ENCODE measurements at places on chromosomes 12 and 14. TPM values are rescaled to one million over a fixed set of nuclear protein-coding genes. Genes with fewer than 3 reads are reported as not detected.
A peak's percentile ranks its signal among the peaks of the same experiment; 100 is the strongest.

Gene MFAP5
- total RNA-seq, result 5.9 TPM

Gene RND1
- total RNA-seq, result 0.81 TPM

Gene COX8C
- 39.1 TPM for total RNA-seq

Gene PIWIL1
- total RNA-seq, result 71.7 TPM

Gene MSRB3
- total RNA-seq, result 17.2 TPM

Gene CCDC175
- total RNA-seq, result 1.4 TPM

Gene MEG3
- total RNA-seq, result 324 TPM

Gene FGF6
- not detected for total RNA-seq

Gene KCNA5
- total RNA-seq, result 0.79 TPM

Gene SLC25A29
- 185 TPM for total RNA-seq

Gene ACOT6
- total RNA-seq, result 1.2 TPM

Gene PMCH
- total RNA-seq, result not detected

Gene DHRS1
- total RNA-seq, result 22.5 TPM

Gene HSP90B1
- 257 TPM for total RNA-seq

- no peak for DNase-seq
These were observed 380.9 kb upstream of the TMTC1 start for GRCh38 chr12:30164382-30165318.

DNA sequence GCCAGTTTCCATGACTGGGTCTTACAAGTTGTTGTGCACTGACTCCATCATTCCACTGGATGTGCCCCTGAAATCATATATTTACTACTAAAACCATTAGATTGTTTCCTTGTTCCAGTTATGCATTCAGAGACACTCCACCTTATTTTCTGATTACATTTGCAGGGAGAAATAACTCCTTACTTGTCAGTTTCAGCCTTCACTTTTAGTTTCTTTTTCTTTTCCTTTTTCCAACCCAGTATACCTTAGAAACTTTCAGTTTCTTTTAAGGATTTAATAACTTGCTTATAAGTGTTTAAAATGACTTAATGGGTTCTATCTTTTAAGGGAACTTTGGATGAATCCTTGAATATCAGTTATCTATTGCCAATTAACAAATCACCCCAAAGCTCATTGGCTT lies 39.9 kb downstream of the MRPL42 start:
- DNase-seq, result no peak

- no peak for DNase-seq
These were observed 141.1 kb downstream of the CAND1 start for GRCh38 chr12:67410246-67410645.

DNA sequence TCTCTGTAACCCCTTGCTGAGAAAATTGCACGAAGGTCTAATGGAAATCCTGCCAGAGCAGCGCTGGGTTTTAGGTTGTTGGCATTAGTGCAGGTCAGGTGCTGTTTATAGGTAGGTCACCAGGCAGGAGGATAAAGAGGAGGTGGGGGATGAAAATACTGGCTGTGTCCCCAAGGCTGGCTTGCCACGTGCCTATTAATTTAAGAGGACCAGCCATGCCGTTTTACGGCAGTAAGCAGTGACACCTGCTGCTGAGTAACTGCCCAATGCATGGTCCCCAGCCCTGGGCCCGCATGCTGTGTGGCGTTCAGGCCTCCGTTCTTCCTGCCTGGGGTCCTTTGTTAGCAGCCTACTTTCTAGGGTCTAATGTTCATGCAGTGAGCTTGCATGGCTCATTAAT lies 67.2 kb downstream of the WDR20 start:
- no peak for DNase-seq

DNA sequence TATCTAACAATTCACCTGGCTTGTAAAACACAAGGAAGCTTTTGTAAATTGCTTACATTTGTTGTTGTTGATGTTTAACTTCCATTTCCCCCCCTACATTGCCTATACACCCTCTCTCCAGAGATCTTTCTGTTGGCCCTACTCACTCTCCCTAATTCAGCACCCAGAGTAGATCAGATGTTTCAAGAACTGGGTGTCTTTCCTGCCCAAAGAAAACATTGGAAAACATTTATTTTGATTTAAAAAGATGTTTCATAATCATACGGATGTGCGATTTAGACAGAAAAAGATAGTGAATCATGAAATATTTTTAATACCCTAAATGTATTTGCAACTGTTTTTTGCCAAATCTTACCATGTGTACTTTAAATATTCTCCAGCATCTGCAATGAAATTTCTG lies 446.4 kb upstream of the RGS6 start:
- DNase-seq, result no peak

- DNase-seq, result no peak
These were observed 47.1 kb downstream of the UTP20 start for GRCh38 chr12:101327051-101327450.

- peak; percentile 12 for DNase-seq
These were observed 18.5 kb downstream of the ZBTB42 start for GRCh38 chr14:104819361-104819781.

DNA sequence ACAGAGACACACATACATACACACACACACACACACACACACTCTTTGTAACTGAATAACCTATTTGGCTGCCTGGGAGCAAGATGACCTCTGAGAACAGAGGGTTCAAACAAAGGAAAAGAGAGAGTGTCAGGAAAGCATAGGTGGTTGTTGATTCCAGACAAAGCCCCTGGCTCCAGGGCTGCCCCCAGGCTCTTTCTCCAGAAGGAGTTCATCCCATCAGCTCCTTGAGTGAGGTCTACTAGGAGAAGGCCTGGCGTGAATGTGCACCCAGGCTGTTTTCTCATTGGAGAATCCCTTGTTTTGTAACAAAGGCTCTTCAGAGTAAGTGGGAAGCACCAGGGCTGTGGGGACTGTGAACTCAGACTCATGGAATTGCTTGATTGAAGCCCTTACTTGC lies 151.9 kb downstream of the EMP1 start:
- DNase-seq, result no peak

- no peak for DNase-seq
These were observed 148.5 kb downstream of the GLT1D1 start for GRCh38 chr12:129001826-129002225.

DNA sequence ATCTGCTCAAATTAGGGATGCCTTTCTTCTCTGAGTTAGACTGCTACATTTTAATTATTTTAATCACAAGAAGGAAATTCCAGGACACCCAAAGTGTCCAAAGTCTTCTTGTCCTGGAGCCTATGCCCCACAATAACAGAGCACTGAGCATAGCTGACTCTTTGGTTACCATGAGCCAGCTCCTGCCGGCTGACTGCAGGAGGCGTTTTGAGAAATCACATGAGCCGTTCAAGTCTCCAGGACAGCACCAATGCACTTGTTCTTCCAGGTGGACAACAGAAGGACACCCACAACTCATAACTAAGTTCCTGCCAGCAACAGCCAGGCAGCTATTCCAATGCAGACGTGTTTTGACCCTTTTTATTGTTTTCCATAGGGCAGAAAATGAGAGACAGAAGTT lies 46.0 kb upstream of the SRSF5 start:
- peak; percentile 47 for DNase-seq

GRCh38 chr14:42633504-42634095 lies 1026.9 kb downstream of the LRFN5 start:
- DNase-seq, result peak; percentile 30

DNA sequence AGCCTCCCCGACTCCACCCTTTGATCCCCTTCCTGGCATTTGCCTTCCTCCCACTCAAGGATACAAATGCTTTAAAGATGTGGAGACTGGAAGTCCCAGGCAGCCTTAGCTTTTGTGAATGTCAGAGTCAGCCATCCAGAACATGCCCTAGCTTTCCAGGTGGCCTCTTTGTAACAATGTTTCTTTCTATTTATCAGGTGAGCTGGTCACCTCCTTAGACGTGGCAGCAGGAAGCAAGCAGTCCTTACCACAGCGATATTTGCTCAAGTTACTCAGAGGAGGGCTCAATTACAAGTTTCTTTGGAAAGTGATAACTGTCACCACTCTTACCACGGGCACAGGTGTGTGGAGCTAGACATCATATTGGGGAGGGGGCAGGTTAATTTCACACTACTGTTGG lies 4.9 kb downstream of the GALNT6 start:
- DNase-seq, result no peak

- no peak for DNase-seq
These were observed 340.2 kb downstream of the C12orf75 start for GRCh38 chr12:105670672-105671071.

DNA sequence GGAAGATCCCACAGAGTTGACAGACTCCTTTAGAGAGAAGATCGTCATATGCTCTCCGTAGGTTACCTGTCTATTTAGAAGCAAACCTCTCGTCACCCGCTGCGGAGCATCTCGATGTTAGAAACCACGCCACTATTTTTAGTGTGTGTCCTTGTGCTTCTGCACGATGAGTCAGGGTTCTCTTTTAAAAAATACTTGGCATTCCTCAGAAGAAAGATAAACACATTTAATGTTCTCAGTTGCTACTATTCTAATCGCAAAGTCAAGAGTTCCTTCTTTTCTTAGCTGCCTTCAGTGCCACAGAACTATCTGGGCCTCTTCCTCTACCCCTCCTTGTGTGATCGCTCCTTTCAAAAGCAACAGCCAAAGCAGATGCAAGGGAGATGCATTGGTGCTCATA lies 192.4 kb downstream of the PELI2 start:
- DNase-seq, result peak; percentile 23

DNA sequence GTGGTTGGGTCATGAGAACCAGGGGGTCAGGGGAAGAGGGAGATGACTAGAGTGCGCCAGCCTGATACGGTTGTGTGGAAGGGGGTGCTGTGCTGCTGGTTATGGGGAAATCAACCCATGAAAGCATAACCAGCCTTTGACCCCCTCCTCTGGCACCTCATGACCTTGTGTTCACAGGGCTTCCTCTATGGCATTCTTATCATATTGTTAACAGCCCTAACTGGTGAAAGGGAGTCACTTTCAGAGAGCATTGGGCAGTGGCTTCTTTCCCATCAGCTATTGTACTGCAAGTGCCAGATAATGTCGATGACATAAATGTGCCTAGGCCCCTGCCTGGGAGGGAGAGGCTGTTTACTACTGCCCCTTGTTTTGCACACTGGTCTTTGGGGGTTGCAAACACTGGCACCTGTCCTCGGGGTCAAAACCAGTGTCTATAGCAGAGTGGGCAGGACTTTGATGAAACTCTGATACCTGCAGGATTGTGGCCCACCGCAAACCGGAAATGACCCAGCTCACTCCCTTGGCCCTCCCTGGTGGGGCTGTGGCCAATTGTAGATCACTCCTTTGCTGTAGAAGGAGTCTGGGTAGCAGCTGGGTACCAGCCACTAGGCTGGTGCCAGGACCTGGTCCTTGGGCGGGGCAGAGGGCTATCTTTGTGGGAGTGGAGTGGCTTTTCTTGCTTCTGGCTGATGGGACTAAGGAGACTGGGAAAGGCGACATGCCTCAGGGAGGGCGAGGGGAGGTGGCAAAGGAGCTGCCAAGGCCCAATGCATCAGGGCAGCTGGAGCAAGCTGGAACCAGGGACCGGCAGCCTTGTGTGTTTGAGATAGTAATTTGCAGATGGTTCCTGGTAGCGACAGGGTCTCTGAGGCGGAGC lies 634 bp upstream of the TMEM63C start:
- no peak for DNase-seq

DNA sequence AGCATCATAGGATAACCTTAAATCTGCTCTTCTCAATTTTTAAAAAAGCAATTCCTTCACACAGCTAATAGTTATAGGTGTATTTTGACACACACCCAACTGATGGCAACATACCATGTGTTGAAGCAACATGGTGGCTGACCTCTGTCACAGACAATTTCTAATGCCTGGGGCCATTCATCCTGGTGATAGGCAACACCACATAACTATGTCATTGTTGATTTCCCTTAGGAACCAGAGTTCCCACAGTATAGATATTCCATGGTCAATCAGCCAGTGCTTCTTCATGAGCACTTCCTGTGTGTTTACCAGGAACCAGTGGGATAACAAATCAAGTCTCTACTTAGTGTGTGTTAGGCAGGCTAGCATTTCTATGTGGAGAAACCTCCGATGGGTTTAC lies 88.3 kb downstream of the FIGNL2 start:
- DNase-seq, result no peak

GRCh38 chr12:67647181-67647798 lies 1.3 kb upstream of the DYRK2 start:
- DNase-seq, result peak; percentile 24

- no peak for DNase-seq
These were observed 24.5 kb downstream of the MBIP start for GRCh38 chr14:36295642-36296627.

DNA sequence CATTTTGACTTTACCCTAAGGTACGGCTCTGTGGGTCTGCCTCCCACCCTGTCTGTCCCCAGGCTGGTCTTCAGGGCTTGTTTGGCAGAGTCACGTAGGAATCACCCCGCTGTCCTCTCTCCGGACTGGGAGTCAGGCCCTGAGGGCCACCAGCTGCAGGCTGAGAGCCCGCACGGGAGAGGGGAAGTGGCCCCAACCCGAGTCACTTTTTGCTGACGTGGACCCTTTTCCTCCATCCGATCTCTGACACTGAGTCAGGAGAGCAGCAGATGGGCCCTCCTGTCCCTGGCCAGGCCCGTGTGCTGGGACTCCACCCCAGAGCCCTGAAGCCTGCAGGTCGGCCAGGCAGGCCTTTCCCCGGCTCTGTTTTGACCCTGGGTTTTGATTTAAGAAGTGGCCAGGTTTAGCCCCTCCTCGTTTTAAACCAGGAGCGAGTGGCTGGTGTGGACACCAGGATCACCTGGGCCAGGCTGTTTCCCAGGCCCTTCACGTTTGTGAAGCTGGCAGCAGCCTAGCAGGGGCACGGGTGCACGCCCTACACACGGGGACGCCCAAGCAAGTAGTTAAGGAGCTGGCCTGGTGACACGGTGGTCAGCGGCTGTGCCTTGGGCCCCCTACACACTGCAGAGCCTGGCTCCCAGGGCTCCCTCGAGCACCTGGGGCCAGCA lies 12.5 kb upstream of the TEX22 start:
- no peak for DNase-seq

- no peak for DNase-seq
These were observed 3.7 kb downstream of the MAX start for GRCh38 chr14:65098586-65098985.

GRCh38 chr14:91387169-91387835 lies 30.3 kb downstream of the CCDC88C start:
- DNase-seq, result no peak

GRCh38 chr12:71007020-71007419 lies 86.5 kb upstream of the PTPRR start:
- DNase-seq, result no peak

- DNase-seq, result no peak
These were observed 5.7 kb downstream of the YBX3 start for GRCh38 chr12:10717410-10717809.

DNA sequence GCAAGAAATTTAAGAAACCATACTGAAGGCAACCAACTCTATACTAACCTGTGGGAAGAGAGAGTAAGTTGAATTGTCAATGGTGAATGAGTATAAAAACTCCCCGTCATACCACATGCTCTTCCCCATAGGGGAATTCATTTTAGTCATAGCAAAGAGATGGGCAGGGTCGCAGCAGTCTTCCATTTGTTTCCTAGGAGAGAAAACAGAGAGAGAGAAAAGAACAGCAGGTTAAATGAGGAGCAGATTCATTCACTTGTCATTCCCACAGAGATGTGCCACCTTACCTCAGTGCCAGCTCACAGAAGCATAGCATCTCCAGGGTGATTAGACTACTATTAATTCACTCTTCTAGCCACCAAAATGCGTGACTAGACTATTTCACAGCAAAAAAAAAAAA lies 47.4 kb downstream of the ST8SIA1 start:
- no peak for DNase-seq

Data from testis (tissue), 5 donors.